ENCODE measurements at places on chromosomes 3 and 15.

GRCh38 chr3:37622999-37623883, 238.4 kb upstream of the CTDSPL start:
- H3K4me1 ChIP-seq: no peaks in the 10 kb centered on the region
- DNase-seq: no peak
- no peak overlapping the region for H3K27ac ChIP-seq
- no peaks in the 10 kb centered on the region for H3K27me3 ChIP-seq
- no peak overlapping the region for H3K4me3 ChIP-seq
- no peaks in the 10 kb centered on the region for H3K36me3 ChIP-seq

- DNase-seq: no peak
- no peaks in the 10 kb centered on the region for H3K4me1 ChIP-seq
- no peak overlapping the region for H3K4me3 ChIP-seq
- H3K36me3 ChIP-seq: no peaks in the 10 kb centered on the region
- no peaks in the 10 kb centered on the region for H3K27me3 ChIP-seq
Observed at GRCh38 chr15:67808821-67809220, 16.5 kb upstream of the SKOR1 start.

DNA sequence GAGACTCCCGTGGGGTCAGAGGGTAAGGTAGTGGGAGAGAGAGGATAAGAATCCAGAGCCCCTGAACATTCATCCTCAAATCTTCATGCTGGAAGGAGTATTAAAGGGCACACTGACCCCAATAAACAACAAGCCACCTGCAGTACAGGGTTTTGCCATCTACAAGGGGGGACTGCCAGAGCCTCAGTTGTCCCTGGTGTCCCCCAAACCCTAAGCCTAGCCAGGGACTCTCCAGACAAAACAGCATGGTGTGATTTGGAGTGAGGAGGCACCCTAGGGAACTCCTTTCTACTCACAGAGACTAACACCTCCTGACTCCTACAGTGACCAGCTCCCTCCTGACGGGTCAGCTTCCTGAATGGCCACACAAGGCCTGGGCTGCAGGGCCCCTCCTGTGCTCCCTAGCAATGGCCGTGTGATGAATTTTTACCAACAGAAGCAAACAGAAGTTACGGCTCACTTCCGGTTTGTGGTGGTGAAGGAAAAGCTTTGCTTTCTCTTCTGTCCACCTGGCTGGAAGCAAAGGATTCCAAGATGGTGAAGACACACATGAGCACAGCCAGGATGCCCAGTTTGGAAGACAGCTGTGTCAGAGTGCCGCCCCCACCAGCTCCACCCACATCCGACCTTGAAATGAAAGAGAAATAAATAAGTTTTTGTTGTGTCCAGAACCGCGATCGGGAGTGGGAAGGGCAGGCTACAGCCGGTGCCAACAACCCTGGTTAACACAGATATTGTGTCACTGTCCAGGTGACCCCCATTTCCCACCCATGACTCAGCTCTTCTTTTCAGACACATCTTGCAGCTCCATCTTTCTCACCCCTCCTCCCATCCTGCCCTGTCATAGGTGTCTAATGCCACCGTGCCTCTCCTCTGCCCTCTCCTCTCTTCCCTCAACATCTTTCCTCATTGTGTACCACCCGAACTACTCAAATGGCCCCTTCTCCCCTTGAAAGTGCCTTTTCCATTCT, 69.6 kb upstream of the ATP13A3 start:
- H3K4me1 ChIP-seq: no peaks in the 10 kb centered on the region
- no peak for DNase-seq
- no peaks in the 10 kb centered on the region for H3K27me3 ChIP-seq

- H3K4me3 ChIP-seq: no peak overlapping the region
- no peaks in the 10 kb centered on the region for H3K27me3 ChIP-seq
Observed at GRCh38 chr15:70488941-70489848, 274.2 kb downstream of the UACA start.

- no peak for DNase-seq
- no peaks in the 10 kb centered on the region for H3K36me3 ChIP-seq
- H3K4me1 ChIP-seq: no peaks in the 10 kb centered on the region
- no peak overlapping the region for H3K27ac ChIP-seq
- H3K4me3 ChIP-seq: no peak overlapping the region
Observed at GRCh38 chr3:70281663-70282062, 30.8 kb downstream of the MDFIC2 start.

Measured in pancreas (tissue), 10 donors.